ENCODE measurements at places on chromosomes 3 and 15.

GRCh38 chr3:181796641-181797040 is 84.9 kb downstream of the SOX2 start:
- no peak for DNase-seq

GRCh38 chr15:24899795-24900194 is 55.0 kb upstream of the SNRPN start:
- DNase-seq: no peak

- DNase-seq: no peak
Measured at GRCh38 chr3:123444023-123444422, 4.9 kb downstream of the ADCY5 start.

- no peak for DNase-seq
Measured at GRCh38 chr3:78427303-78427702, 1340.5 kb downstream of the ROBO1 start.

GRCh38 chr15:68407886-68408881 is 23.8 kb downstream of the ITGA11 start:
- DNase-seq: no peak

GRCh38 chr3:78977073-78977472 is 790.7 kb downstream of the ROBO1 start:
- no peak for DNase-seq

- DNase-seq: no peak
Measured at GRCh38 chr3:41630708-41631107, 331.2 kb downstream of the ULK4 start.

- DNase-seq: no peak
Measured at GRCh38 chr3:145116769-145117168, 1044.2 kb downstream of the PLOD2 start.

DNA sequence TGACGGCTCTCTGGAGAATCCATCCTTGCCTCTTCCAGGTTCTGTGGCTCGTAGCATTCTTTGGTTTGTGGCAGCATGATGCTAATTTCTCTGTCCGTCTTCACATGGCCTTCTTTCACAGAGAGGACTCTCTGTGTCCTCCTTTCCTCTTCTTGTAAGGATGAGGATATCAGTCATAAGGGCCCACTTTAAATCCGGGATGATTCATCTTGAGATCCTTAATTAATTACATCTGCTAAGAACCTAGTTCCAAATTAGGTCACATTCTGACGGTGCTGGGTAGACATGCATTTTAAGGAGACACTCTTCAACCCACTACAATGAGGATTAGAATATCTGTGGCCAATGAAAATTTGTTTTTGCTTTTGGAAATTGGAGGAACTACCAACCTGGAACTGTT is 15.7 kb upstream of the GXYLT2 start:
- no peak for DNase-seq

- no peak for DNase-seq
Measured at GRCh38 chr15:40248006-40248783, 9.3 kb downstream of the PAK6 start.

DNA sequence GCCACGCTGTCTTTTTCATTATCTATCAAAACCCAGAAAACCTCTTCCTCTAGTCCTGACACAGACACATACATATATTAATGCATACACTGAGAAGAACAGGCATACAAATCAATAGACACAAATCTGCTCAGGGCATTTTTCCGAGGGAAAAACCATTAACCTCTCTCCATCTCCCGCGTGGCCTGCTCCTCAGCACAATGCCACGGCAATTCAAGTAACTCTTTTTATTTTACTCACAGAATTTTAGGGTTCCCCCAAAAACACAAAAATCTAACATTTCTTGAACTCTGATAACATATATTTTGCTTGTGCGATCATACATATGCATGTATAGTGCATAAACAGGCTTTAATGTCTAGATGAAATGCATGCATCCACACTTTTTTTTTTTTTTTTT is 110.8 kb upstream of the NSMCE3 start:
- DNase-seq: no peak

DNA sequence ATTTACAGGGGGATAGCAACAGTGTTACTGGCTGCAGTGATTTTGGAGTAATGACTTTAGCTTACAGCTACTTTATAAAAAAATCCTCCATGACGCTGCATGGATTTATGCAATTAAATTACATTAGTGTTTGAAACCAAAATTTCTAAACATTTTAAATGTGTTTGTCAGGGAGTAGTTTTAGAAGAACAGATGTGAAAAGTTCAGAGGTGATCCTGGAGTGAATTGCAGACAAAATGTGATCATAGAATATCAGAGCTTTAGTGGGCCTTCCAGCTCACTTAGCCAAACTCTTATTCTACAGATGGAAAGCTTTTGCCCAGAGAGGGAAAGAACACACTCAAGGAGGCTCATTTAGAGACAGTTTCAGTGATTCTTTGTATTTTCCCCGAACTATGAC is 376.3 kb downstream of the LPP start:
- DNase-seq: no peak

- DNase-seq: no peak
Measured at GRCh38 chr3:48388966-48389365, 16.9 kb downstream of the FBXW12 start.

- no peak for DNase-seq
Measured at GRCh38 chr3:195800240-195800639, 11.5 kb downstream of the MUC4 start.

GRCh38 chr15:85667491-85668424 is 127.0 kb downstream of the KLHL25 start:
- DNase-seq: peak; percentile 88

- no peak for DNase-seq
Measured at GRCh38 chr3:181999314-181999713, 287.6 kb downstream of the SOX2 start.

GRCh38 chr3:151124476-151124875 is 39.0 kb downstream of the MED12L start:
- DNase-seq: no peak

DNA sequence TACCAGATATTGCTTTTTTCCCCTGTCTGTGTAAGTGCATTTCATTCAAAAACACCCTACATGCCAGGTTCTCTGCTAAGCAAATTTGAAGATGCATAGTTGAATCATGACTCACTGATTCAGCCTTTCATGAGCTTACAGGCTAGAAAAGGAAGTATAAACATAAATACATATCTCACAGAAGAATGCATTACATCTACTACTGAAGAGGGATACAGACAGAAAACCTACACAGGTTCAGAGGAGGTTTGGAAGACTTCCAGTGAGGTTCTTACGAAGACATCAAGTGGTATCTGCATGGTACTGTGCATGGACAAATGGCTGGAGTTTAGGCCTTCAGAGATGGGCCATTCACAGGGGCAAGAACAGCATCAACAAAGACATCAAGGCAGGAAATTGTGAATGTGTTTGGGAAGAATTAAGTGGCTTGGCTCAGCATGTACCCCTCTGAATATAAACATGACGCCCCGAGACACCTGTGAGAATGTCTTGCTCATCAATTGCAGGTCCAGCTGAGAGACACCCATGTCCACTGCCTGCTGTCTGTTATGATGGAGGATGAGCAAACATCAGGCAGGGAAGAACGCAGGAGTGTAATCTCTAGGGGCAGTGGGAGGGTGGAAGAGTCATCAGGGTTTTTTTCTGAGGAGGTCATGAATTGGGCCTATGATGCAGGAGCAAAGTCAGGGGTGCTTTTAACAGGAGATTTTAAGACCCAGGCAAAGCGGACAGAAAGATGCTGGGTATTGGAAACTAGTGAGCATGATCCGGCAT is 105.1 kb upstream of the GALNT15 start:
- no peak for DNase-seq

GRCh38 chr3:29332195-29332637 is 51.3 kb downstream of the RBMS3 start:
- DNase-seq: no peak

DNA sequence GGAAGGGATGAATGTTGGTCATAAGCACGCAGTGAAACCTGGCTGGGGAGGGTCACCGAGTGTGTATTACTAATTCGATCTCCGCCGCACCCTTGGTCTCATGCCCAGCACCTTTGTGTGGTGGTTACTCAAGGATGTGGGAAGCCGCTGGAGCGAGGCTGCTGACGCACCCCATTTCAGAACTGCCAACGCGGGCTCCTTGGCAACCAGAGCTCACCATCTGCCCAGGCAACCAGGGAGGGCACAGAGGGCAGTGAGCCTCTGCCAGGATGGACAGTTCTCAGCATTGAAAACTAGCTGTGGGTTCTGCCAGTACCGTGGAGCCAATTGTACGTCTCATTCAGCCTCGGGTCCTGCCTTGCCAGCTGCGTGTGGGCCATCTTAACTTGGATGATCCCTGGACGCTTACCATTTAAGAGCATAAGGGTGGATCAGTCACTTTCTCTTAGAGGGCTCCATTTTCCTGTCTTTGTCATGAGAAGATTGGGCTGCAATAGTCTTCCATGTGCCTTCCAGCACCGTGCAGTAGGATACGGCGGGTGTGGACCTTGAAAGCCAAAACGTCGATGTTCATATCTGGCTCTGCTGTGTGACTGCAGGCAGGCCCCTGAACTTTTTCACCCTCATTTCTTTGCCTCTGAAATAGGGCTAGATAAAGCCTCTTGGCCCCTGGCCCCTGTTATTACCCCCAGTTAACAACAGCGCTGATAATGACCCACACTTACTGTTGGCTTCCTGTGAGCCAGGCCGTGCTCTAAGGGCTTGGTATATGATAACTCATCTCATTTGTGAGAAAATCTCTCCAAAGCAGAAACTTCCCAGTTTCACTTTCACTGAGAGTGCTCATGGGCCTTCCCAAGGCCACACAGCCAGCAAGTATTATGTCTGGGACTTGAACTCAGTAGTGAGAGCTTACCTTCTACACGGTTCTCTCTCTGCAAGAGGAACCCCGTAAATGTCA is 238.8 kb downstream of the OPA1 start:
- DNase-seq: peak; percentile 57

GRCh38 chr3:11498646-11499045 is 145.1 kb downstream of the VGLL4 start:
- DNase-seq: no peak

DNA sequence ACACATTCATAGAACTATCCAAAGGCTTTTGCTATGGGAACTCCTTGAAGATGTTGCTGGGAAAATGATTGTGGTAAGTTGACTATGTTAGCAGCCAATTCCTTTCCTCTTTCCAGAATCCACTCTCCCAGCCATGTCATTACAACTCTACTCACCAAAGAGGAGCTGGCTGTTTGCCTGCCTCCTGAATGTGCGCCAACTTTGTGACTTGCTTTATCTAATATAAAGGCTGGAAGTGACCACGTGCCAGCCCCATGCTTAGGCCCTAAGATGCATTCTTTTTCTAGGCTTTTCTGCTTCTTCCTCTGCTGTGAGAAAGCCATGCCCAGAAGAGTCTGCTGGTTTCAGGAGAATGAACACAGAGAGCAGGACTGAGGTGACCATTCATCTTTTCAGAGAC is 182.2 kb downstream of the GABRB3 start:
- DNase-seq: no peak

GRCh38 chr3:54905261-54905888 is 22.5 kb downstream of the LRTM1 start:
- no peak for DNase-seq

- DNase-seq: no peak
Measured at GRCh38 chr3:55639896-55640765, 153.0 kb upstream of the WNT5A start.

DNA sequence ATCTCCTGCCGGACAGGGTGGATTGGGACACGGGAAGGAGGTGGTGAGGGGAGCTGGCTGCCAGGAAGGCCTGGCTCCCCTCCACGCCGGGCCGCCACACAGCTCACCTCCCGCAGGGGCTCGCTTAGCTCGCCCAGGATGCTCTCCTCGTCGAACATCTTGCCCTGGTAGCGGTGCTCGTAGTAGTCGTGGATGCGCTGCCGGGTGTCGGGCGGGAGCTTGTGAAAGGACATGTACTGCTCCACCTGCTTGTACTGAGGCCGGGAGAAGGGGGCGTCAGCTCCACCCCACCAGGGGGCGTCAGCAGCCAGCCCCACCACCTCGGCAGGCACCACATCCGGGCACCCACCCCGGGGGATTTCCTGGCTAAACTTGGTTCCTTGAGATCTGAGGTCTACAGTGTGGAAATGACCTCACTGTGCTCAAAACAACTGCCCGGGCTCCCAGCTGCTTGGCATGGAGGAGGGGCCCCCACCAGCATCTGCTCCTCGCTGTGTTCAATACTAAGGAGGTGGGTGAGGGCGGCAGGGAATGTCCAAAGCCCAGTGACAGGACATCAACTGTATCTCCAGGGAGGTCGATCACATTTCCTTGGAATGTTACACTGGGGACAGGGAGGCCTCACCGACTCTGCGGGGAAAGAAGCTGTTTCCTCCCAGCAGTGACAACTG is 43.4 kb downstream of the HCN4 start:
- no peak for DNase-seq

DNA sequence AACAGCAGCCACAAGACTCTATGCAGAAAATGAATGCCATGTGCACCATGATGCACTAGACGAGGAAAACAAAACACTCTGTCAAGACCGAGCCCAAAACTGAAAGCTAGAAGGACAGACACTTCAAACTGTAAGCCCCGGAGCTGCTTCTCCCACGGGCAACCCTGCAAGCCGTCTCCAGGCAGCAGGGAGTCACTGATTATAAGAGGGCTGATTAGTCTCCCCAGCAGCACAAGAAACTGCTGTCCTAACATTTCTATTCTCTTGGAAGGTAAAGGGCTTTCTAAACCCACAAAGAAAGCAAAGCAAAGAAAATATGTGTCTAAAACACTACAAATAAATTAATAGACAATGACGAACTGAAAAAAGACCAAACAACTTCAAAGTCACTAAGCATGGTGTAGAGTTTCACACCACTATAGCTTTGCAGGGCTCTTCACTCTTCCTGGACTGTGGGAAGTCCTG is 15.5 kb downstream of the TBC1D2B start:
- no peak for DNase-seq

- DNase-seq: no peak
Measured at GRCh38 chr15:45958924-45959323, 324.1 kb downstream of the SQOR start.

- DNase-seq: no peak
Measured at GRCh38 chr3:120661106-120661905, 20.7 kb downstream of the HGD start.

GRCh38 chr3:24520101-24520495 is 25.4 kb upstream of the THRB start:
- no peak for DNase-seq

DNA sequence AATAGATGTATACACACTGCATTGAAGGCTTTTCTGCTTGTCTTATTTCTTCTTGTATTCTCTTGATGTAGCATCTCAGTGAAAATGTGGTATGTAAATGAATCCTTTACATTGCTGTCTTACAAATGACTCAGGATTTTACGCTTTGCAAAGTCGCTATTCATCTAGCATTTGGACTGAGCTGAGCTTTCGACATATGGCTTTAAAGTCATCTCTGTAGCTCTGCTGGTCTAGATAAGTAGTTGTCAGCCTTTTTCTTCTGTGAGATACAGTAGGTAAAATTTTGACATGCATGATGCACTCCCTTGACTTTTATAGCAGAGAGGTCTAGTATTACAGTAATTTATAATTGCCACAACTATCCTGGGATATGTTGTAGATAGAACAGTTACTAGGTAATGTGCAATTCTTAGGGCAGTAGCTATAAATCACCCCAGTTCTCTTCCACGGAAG is 16.8 kb downstream of the MEF2A start:
- no peak for DNase-seq

- DNase-seq: no peak
Measured at GRCh38 chr15:77823736-77824135, 191.0 kb upstream of the LINGO1 start.
